Stimulated activated memory B cell treated with anti-CD40 and anti-IgM and Interleukin-4, amounts not matched to agents 10 μg/mL and 1 μg/mL and 100 μg/mL, for 72 hours (primary cell): ENCODE measurements at places on chromosomes 12 and 14.

GRCh38 chr14:60723907-60724618 is at the start of gene SIX4:
TSS of gene SIX4 (minus strand) at chr14:60724351. CDS start at chr14:60724074, 277 bp downstream.
- peak; percentile 70 for ATAC-seq
- H3K4me3 ChIP-seq, result peak within 1 kb of the TSS; percentile 83
- no peaks in the 10 kb centered on the region for H3K36me3 ChIP-seq
- H3K4me1 ChIP-seq, result peaks cover 15% of the 10 kb centered on the region
- H3K27me3 ChIP-seq, result peaks cover 80% of the 10 kb centered on the region

DNA sequence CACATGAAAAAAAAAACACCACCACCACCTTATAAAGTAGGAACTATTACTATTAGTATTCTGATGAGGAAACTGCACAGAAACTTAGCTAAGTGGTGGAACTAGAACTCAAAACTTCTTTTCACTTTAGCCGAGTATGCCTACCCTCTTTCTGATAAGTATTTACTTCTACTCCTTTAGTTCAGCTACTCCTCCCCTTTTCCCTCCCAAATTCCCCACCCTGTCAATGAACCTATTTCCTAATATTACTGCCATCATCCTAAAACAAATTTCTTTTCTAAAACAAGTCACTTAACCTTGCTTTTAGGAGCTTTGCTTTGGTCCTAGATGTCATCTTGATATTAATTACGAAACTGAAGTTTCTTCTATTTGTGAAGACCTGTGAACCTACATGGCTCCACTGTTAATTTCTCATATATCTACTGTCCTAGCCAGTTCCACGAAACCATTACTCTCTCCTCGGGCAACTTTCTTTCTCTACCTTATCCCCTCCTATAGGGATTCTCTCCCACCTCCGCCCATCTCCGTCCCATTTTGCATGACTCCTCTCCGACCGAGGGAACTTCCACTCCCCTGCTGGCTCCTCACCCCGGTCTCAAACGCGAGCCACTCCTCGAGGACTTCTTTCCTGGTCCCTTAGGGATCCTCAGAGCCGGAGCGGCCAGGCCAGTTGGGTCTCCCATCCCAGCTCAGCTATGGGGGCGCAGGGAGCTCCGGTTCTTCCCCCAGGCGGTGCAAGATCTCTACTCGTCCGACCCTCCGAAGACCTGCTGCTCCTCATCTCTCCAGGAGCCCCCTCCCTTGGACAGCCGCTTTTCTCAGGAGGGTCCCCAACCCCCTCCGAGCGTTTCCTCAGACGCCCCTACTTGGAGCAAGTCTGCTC is 1.1 kb downstream of the NUMB start:
- H3K27me3 ChIP-seq, result no peaks in the 10 kb centered on the region
- H3K4me3 ChIP-seq, result peak overlapping the region; percentile 93

DNA sequence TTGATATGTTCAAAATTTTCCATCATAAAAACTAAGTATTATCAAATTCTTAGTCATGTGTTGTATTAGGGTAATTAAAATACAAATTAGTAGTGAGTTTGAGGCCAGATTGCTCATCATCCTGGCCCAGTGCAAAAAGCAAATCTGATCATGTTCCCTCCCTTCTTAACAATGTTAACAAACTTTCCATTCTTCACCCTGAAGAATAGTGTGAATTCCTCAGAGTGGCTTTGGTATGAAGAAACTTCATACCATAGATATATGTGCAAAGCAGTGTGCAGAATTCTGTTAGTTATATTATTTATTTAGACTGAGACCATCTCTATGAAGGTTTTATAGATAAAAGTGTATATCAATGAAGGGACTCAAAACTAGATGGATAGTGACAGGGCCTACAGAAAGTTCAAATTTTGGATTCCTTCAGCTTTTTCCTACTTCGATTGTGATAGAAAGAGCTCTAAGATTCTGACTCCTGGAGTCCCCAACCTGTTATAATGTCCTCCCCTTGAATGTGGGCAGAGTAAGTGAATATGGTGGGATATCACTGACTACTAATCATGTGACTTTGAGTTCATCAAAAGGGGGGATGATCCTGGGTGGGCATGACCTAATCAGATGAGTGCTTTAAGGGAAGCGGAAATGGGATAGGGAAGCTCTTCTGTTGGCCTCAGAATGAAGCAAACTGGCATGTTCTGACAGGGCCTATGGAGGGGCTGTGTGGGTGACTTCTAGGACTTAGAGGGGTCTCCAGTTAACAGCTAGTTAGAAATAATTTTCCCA is 271.4 kb downstream of the BTG1 start:
- no peak for ATAC-seq
- H3K4me1 ChIP-seq, result peaks cover 44% of the 10 kb centered on the region
- peaks cover 5% of the 10 kb centered on the region for H3K36me3 ChIP-seq
- no peak overlapping the region for H3K4me3 ChIP-seq
- H3K27me3 ChIP-seq, result no peaks in the 10 kb centered on the region
- peak overlapping the region; percentile 95 for H3K27ac ChIP-seq

DNA sequence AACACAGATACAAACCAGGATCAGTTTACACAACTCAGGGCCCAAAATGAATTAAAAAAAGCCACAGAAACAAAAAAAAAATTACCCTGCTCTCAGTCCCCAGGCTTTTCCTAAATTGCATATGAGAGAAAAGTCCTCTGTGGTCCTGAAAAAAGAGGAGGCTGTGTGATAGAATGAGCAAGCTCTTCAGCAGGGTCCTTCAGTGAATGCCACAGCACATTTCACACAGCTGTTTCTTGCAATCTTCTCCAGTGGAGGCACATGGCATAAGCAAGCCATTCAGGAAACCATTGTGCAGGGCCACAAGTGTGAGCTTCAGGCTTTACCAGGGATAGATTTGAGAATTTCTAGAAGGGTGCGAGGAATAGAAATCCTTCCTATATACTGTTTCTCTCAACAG is 168.5 kb downstream of the PPM1H start:
- H3K36me3 ChIP-seq, result no peaks in the 10 kb centered on the region
- peaks cover 23% of the 10 kb centered on the region for H3K27me3 ChIP-seq
- no peaks in the 10 kb centered on the region for H3K4me1 ChIP-seq

DNA sequence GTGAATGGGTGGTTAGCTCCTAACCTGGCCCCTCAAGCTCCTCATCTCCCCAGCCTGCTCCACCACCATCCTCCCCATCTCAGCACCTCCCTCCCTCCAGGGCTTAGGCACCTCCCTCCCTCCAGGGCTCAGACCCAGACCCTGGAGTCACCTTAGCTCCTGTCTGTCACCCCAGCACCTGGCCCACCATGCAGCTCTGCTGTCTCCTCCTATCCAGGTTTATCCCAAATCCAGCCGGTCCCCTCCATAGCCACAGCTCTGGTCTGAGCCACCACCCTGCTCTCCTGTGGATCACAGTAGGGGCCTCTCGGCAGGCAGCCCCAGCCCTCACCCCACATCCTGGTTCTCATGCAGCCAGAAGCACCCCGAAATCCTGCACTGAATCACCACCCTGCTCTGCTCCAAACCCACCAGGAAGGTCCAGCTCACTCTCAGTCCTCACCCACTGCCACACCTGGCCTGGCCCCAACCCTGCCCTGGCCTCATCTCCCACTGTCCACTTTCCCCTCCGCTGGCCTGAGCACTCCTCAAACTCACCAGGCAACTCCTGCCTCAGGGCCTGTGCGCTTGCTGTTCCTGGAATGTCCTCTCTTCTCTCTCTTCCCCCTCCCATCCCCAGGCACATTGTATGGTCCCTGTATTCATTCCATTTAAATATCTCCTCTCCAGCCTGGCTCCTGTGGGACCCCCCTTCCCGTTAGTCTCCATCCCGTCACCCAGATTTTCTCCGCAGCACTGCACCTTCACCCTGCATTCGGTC is 62.6 kb downstream of the DIO3 start:
- peaks cover 62% of the 10 kb centered on the region for H3K27me3 ChIP-seq
- peaks cover 11% of the 10 kb centered on the region for H3K4me1 ChIP-seq
- no peak overlapping the region for H3K4me3 ChIP-seq
- H3K27ac ChIP-seq, result no peak overlapping the region

- ATAC-seq, result no peak
- H3K27me3 ChIP-seq, result no peaks in the 10 kb centered on the region
- H3K4me1 ChIP-seq, result peaks cover 17% of the 10 kb centered on the region
- H3K36me3 ChIP-seq, result peaks cover 27% of the 10 kb centered on the region
- H3K4me3 ChIP-seq, result no peak overlapping the region
- no peak overlapping the region for H3K27ac ChIP-seq
Observed at GRCh38 chr12:20757-21156, 45.8 kb upstream of the IQSEC3 start.

DNA sequence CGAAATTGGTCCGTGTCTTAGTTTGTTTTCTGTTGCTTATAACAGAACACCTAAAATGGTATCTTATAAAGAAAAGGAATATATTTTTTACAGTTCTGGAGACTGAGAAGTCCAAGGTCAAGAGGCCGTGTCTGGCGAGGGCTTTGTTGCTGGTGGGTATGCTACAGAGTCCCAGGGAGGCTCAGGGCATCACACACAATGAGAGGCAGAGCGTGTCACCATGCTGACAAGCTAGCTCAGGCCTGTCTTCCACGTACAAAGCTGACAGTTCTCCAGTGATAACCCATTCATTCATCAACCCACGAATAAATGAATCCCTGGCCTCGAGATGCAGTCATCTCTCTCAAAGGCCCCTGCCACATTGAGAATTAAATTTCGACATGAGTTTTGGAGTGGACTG is 56.7 kb upstream of the AEBP2 start:
- H3K27ac ChIP-seq, result no peak overlapping the region
- no peaks in the 10 kb centered on the region for H3K4me1 ChIP-seq
- H3K36me3 ChIP-seq, result no peaks in the 10 kb centered on the region
- no peak overlapping the region for H3K4me3 ChIP-seq

DNA sequence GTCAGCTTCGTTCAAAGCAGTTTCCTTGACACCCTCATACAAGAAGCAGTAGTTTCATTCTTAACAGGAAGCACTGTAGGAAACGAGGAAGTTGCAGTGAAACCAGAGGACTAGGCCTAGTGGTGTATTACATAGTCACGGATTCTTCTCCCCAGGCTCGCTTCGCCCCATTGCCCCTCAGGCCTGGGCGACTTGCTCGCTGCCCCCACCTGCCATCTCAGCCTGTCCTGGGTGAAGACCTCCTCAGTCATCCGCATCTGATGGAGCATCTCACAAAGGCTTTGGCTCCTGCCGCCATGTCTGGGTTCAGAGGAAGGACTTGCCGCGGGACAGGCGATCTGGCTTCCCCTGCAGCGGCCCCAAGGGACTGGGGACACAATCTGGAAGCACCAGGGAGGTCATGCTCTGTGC is 93.5 kb downstream of the LMNTD1 start:
- peak; percentile 92 for ATAC-seq
- peaks cover 12% of the 10 kb centered on the region for H3K4me1 ChIP-seq
- H3K36me3 ChIP-seq, result no peaks in the 10 kb centered on the region

DNA sequence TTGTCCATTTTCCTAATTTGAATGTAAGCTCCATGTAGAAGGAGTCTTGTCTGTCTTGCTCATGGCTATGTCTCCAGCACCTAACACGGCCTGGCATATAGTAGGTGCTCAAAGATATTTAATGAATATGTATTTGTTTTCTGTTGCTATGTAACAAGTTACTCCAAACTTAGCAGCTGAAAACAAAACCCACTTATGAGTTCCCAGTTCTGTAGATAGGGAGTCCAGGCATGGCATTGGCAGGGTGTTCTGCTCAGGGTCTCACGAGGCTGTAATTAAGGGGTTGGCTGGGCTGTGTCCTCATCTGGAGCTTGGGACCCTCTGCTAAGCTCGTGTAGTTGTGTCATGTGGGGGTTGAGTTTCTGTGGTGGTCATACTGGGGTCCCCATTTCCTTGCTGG is 106.0 kb downstream of the AACS start:
- H3K27ac ChIP-seq, result no peak overlapping the region
- H3K4me1 ChIP-seq, result no peaks in the 10 kb centered on the region
- H3K36me3 ChIP-seq, result peaks cover 5% of the 10 kb centered on the region
- ATAC-seq, result no peak
- no peak overlapping the region for H3K4me3 ChIP-seq

- no peaks in the 10 kb centered on the region for H3K36me3 ChIP-seq
- H3K27me3 ChIP-seq, result no peaks in the 10 kb centered on the region
- peaks cover 49% of the 10 kb centered on the region for H3K4me1 ChIP-seq
- peak overlapping the region; percentile 96 for H3K4me3 ChIP-seq
- H3K27ac ChIP-seq, result peak overlapping the region; percentile 92
- ATAC-seq, result peak; percentile 92
Observed at GRCh38 chr12:42482748-42483520, 106.6 kb downstream of the PRICKLE1 start.

DNA sequence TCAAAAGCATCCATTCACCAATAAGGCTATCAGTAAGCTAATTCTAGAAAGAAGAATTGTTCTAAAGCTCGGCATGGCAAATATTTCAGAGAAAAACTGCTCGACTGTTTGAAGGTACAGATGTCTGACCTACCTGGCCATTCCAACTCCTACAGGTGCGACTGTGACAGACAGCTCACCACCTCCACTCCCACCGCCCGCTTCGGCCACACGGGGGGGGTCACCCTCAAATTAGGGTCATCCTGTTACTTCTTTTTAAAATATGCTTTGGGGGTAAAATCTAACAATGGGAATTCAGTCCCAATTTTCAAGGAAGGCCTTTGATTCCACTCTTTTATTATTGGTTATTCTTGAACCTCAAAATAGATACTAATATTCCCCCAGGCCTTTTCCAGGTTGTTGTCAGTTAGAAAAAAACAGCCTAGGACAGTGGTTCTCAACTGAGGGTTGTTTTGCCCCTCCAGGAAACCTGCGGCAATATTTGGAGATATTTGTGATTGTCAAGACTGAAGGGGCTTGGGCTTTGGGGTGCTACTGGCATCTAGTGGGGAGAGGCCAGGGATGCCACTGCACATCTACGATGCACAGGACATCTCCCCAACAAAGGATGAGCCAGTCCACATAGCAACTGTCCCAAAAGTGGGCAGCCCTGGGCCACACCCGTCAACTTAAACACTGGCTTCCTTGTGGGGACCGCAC is 81.2 kb downstream of the BCL11B start:
- H3K36me3 ChIP-seq, result no peaks in the 10 kb centered on the region
- H3K4me1 ChIP-seq, result no peaks in the 10 kb centered on the region
- H3K27me3 ChIP-seq, result no peaks in the 10 kb centered on the region
- no peak overlapping the region for H3K27ac ChIP-seq

DNA sequence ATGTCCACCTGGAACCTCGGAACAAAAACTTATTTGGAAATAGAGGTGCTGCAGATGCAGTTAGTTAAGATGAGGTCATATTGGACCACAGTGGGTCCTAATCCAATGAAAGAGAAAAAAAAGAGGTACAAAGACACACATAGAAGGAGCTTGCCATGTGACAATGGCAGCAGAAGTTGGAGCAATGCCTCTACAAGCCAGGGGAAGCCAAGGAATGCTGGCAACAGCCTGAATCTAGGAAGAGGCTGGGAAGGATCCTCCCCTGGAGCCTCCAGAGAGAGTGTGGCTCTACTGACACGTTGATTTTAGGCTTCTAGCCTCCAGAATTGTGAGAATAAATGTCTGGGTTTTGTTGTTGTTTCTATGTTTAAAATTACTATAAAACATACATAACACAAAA is 521.8 kb upstream of the CCDC196 start:
- ATAC-seq, result no peak
- H3K4me3 ChIP-seq, result no peak overlapping the region
- H3K27ac ChIP-seq, result no peak overlapping the region
- peaks cover 57% of the 10 kb centered on the region for H3K27me3 ChIP-seq
- H3K36me3 ChIP-seq, result no peaks in the 10 kb centered on the region

GRCh38 chr14:100054316-100055075 is 10.7 kb upstream of the EVL start:
- no peaks in the 10 kb centered on the region for H3K36me3 ChIP-seq
- H3K4me3 ChIP-seq, result no peak overlapping the region
- peaks cover 39% of the 10 kb centered on the region for H3K4me1 ChIP-seq
- peak overlapping the region; percentile 56 for H3K27ac ChIP-seq
- ATAC-seq, result peak; percentile 82
- no peaks in the 10 kb centered on the region for H3K27me3 ChIP-seq

GRCh38 chr12:98113548-98113947 is 401.8 kb upstream of the TMPO start:
- ATAC-seq, result no peak
- H3K27ac ChIP-seq, result no peak overlapping the region
- no peak overlapping the region for H3K4me3 ChIP-seq
